ENCODE measurements at places on chromosomes 6 and 20.

GRCh38 chr20:51143652-51144051, 120.7 kb upstream of the KCNG1 start:
- no peak for DNase-seq

DNA sequence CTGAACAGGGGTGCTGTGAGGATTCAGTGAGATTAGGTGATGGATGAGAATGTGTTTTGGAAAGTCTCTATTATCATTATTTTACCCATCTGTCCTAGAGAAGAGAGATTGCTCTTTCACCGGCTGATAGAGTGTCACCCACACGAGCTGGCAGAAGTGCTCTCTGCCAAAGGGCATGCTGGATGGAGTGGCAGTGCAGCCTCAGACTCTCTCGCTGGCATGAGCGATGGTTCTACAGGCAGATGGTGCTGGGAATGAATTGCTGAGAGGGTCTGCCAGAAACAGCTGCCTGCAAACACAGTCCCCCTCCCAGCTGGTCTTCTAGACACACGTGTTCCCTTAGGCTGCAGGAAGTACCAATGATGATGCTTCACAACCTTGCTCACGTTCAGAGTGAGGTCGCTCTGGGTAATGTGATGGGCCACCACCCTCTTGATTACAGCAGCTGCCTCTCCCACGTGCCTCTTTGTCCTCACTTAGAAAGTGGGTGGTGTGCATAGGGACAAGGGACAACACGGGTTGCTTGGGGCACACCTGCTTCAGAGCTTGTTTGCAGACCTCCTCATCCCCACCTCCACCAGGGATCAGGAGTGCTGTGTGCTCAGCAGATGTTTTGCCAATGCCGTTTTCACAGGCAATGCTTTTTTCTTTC, 84.7 kb downstream of the FOXA2 start:
- no peak for DNase-seq

GRCh38 chr20:48012401-48012974, 227.2 kb upstream of the SULF2 start:
- DNase-seq = no peak

- DNase-seq = no peak
These were observed 6.6 kb upstream of the YTHDF1 start for GRCh38 chr20:63222541-63222940.

GRCh38 chr6:31294056-31294455, 22.2 kb upstream of the HLA-C start:
- DNase-seq = no peak

DNA sequence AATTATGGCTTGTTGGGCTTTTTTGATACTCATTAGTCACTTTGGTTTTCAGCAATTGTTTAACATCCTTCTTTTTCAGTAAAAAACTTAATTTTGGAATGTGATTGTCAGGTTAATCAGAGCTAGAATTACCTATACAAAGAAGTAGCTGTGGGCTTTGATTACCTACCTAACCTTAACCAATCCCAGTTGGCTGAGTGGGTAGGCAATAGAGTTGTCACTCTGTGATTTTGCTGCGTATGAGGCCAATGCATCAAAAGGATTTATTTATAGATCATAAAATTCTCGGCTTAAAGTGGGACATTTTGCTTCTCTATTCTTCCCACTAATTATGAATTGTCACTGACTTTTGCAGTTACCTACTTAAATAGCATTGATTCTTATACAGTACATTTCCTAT, 111.4 kb downstream of the PHACTR1 start:
- no peak for DNase-seq

GRCh38 chr6:90790696-90791095, 203.8 kb upstream of the MAP3K7 start:
- DNase-seq = no peak

DNA sequence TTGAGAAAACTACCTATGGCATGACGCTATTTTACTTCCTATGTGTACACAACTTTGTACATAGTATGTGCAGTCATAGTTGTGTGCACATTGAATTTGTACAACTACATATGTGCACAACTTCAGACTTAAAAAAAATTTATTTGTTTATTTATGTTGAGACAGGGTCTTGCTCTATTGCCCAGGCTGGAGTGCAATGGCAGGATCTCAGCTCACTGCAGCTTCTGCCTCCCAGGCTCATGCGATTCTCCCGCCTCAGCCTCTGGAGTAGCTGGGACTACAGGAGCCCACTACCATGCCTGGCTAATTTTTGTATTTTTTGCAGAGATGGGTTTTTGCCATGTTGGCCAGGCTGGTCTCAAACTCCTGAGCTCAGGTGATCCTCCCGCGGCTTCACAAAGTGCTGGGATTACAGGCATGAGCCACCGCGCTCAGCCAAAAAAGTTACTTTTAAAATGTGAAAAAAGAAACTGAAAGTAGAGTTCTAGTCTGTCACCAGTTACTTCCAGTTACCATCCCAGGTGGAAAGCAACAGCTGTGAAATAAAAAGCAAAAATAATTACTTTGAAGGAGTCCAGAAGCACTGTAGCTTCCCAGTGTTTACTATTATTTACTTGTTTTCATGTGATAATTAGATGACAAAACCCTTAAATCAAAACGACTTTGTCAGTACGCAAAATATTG, 1.7 kb upstream of the ZKSCAN8 start:
- DNase-seq = no peak

All from activated T-cell treated with anti-CD3 and anti-CD28 coated beads, Interleukin-2, amount 50 U/mL, for 1 hour (primary cell).